Thymus (tissue), 14 donors: ENCODE measurements at places on chromosomes 2 and 18.

- DNase-seq, result no peak
Observed at GRCh38 chr2:218257390-218257981, 3.3 kb upstream of the GPBAR1 start.

DNA sequence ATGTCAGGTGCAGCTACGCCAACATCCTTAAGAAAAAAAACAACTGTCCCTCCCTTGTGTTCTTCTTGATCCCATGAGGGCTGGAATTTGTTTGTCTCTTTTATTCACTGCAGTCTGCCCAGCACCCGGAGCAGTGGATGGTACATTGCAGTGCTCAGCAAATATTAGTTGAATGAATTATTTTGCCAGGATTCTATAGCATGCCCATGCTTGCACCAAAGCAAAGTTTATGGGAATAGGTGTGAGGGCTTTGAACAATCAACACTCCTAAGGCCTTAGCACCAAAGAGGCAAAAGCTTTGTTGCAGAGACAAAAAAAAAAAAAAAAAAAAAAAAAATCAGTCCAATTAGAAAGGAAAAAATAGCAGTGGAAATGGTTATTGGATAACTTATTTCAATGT, 28.7 kb upstream of the DCC start:
- DNase-seq, result no peak

GRCh38 chr2:180952082-180952481, 28.3 kb upstream of the UBE2E3 start:
- no peak for DNase-seq

GRCh38 chr2:4964579-4964978, 727.6 kb upstream of the SOX11 start:
- DNase-seq, result no peak

DNA sequence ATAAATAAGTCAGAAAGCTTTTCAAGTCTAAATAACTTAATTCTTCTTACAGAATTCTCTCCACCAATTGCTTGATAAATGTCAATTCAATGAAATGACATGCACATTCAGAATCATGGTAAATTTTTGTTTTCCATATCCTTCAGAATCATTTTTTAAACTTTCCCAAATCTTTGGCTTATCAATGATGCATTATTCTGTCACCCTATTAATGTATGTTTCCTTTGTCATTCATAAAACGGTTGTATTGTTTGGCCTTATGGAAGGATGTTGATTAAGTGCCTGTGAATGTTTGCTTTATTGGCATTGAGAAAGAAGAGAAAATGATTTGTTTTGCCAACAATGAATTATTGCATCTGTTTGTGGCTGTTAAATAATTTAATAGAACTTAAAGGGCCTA, 260.9 kb downstream of the PLCL1 start:
- DNase-seq, result no peak

DNA sequence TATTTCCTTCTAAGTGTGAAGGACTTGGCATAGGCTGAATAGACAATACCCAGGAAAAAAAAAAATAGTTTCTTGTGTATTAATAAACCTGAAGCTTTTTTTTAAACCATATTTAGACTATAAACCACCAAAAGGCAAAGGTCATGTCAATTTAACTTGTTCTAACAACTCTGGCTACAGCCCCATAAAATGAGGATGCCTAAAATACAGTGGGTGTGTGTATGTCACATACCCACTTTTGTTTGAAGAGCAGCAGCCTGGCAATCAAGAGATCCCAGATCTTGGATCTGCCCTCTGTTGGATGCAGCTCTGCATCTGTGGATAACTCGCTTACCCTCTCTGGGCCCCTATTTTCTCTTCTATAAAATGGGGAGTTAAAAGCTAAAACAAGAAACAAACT, 65.4 kb downstream of the SATB2 start:
- DNase-seq, result no peak

DNA sequence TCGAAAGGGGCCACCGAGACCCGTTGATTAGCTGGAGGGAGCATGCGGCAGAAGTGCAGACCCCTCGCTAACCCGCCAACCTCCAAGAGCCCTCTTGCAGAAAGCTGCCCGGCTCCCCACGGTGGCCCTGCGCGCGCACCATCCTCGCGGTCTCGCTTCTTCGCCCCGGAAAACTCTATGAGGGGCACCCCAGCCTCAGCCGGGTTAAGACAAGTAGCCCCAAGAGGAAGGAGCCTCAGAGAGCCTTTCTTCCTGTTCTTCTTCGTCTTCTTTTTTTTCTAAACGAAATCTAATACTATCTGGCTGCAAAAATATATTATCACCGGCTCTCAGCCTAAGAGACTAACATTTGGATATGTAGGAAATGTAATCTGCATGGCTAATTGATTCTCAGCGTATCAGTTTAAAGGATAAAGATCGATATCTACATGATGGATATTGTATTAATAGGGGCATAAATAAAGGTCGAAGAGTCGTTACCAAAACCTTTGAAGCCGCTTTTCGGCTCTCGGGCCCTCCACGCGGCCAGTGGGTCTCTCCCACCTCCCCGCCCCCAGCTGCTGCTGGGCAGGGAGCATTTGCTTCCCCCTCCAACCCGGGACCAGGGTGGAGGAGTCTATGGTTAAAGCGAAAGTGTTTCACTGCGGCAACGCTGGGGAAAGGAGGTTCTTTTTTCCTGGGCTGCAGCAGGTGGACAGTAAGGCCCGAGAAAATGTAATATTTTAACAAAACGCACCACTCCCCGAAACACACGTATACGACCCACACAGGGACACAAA, 6.1 kb upstream of the PAX3 start:
- no peak for DNase-seq

DNA sequence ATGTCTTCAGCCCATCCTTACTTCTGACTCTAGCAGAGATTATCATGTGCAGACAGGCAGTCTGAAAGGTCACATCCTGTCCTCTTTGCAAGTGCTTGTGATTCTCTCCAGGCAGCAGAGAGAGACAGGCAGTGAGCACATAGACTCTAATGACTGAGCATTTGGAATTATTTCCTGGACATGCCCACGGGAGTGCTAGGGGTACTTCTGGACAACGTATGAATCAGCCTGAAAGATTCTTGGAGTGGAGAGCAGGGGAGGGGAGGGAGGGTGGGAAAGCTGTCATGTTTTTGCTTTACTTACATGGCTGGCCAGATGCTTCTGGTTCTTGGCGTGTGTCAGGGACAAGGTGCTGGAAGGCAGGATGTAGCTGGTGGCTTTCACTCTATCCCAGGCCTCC, 150.6 kb downstream of the RIF1 start:
- DNase-seq, result no peak

DNA sequence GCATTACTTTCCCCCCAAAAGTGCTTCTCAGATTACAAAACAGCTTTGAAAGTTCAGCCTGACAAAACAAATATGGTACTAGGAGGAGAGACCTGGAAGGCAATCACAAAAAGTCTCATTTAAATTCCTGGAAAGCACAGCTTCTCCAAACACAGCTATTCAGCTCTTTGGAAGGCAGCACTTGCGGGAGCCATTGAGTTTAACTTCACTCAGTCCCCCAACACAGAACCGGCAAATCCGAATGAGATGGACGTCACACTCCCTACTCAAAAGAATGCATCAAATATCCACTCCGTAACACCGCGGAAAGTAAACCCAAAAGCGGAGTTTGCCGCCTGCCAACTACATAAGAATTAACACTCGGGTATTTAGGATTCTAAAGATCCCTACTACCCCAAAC, 638 bp downstream of the ST6GAL2 start:
- no peak for DNase-seq

DNA sequence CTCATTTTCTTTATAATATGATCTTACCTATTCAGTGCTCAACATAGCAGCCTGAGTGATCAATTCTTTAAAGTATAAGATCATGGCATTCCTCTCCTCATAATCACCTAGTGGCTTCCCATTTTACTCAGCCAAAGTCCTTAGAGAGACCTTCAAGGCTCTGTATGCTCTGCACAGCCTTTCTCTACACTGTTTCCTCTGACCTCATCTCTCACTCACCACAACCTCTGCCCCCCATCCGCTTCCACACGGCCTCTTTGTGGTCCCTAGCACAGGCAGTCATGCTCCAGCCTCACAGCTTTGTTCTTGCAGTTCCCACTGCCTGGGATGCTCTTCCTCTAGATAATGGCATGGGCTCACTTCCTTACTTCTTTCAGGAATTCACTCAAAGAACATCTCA, 109.2 kb downstream of the HIBCH start:
- DNase-seq, result no peak

GRCh38 chr18:48769006-48769636, 181.6 kb downstream of the SMAD7 start:
- DNase-seq, result no peak

GRCh38 chr2:68391099-68391498, 26.0 kb downstream of the PLEK start:
- DNase-seq, result no peak

GRCh38 chr18:28284132-28284531, 107.2 kb upstream of the CDH2 start:
- DNase-seq, result no peak

- no peak for DNase-seq
Observed at GRCh38 chr2:160352500-160352899, 141.1 kb downstream of the RBMS1 start.

DNA sequence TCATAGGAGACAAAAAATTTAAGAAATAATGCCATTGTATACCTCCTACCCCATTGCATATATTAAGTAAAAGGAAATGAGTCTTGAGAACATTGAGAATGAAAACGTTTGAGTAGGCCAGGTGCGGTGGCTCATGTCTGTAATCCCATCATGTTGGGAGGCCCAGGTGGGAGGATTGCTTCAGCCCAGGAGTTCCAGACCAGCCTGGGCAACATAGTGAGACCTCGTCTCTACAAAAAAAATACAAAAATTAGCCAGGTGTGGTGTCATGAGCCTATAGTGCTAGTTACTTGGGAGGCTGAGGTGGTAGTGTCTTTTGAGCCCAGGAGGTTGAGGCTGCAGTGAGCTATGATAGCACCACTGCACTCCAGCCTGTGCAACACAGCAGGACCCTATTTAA, 107.7 kb upstream of the MGAT5 start:
- DNase-seq, result no peak

- DNase-seq, result no peak
Observed at GRCh38 chr2:7432436-7432835, 515.2 kb downstream of the RNF144A start.

DNA sequence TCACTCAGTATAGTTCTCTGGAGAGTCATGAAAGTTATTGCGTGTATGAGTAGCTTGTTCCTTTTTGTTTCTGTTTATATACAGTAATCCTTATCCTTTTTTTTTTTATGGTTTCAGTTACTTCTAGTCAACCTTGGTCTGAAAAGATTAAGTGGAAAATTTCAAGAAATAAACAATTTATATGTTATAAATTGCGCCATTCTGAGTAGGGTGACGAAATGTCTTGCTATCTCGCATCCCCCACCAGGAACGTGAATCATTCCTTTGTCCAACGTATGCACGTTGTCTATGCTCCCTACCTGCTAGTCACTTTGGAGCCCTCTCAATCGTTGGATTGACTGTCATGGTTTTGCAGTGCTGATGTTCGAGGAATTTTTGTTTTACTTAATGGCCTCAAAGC, 60.4 kb downstream of the FAM117B start:
- DNase-seq, result no peak

- DNase-seq, result no peak
Observed at GRCh38 chr2:97736608-97737330, 23.4 kb downstream of the ZAP70 start.

- no peak for DNase-seq
Observed at GRCh38 chr2:77192811-77193289, 329.3 kb downstream of the LRRTM4 start.

- no peak for DNase-seq
Observed at GRCh38 chr18:78126536-78126935, 853.1 kb upstream of the SALL3 start.

- no peak for DNase-seq
Observed at GRCh38 chr2:212580117-212580516, 41.5 kb upstream of the ERBB4 start.

DNA sequence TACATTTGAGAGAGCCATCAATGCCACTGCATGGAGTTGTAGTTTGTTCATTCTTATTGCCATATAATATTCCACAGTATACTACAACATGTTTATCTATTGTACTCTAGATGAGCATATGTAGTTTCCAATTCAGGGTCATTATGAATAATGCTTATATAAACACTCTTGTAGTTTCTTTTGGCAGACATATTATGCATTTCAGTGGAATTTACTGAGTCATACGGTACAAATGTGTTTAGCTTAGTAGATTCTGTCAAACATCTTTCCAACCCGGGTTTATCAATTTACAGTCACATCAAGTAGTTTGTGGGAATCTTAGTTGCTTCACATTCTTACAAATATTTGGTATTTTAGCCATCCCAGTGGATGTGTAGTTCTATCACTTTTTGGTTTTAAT, 161.1 kb downstream of the KCNH7 start:
- no peak for DNase-seq

GRCh38 chr2:130884013-130884412, 47.3 kb downstream of the ARHGEF4 start:
- DNase-seq, result no peak

DNA sequence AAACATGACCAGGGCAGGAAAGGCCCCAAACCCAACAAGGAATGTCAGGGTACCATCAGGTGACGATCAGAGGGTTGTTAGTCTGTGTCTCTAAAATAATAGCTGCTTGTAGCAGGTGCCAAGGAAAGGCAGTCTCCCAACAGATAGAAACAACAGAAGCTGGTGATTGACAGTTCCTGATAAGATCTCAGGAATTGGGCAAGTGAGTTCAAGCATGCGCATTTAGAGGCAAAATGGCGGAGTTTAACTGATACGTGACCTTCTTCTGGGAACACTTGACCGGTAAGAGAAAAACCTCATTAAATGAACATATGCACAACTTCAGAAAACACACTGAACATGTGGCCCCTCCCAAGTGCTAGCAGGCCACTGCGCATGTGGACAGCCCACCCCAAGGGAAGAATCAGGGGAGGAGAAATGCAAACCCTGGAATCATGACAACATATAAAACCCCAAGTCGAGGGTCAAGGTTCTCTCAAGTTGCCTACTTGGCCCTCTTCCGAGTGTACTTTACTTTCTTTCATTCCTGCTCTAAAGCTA, 664.9 kb downstream of the KCNJ3 start:
- no peak for DNase-seq

GRCh38 chr2:108217211-108217610, 22.6 kb upstream of the SULT1C3 start:
- no peak for DNase-seq

DNA sequence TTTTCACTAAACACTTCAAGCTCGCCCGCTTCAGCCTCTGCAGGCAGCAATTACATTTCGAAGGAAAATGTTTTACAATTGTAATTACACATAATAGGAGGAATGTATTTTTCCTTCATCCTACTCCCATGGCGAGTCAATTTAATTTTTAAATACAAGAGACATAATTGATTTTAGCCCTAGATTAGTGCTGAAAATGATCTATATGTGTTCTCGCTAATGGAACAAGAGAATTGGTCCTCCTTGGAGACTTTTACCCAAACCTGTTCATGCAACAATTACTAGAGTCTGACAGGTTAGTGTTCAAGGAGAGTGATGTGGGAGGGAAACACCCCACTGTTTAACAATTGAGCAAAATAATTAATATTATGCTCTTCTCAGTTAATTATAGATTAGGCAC, 509.4 kb upstream of the SETBP1 start:
- DNase-seq, result no peak

DNA sequence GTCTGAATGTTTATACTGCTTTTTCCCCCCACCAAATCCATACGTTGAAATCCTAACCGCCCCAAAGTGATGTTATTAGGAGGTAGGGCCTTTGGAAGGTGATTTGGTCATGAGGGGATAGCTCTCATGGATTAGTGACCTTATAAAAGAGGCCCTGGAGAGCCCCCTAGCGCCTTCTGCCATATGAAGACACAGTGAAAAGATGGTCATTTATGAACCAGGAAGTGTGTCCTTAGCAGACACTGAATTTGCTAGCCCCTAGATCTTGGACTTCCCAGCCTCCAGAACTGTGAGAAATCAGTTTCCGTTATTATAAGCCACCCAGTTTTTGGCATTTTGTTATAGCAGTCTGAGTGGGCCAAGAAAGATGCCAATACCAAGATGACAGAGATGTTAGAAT, 7.2 kb upstream of the TSN start:
- no peak for DNase-seq
